ENCODE measurements at places on chromosomes 16 and 17. TPM values are rescaled to one million over a fixed set of nuclear protein-coding genes. Genes with fewer than 3 reads are reported as not detected.

CNTD1 gene
- not detected for total RNA-seq

SEPTIN1 gene
- total RNA-seq: 1.5 TPM

- no peak for DNase-seq
These were observed 30.6 kb downstream of the DNAH9 start for GRCh38 chr17:11628831-11629230.

GRCh38 chr17:80385046-80385445, 29.9 kb upstream of the ENDOV start:
- no peak for DNase-seq

GRCh38 chr16:17305694-17306093, 165.1 kb downstream of the XYLT1 start:
- no peak for DNase-seq

DNA sequence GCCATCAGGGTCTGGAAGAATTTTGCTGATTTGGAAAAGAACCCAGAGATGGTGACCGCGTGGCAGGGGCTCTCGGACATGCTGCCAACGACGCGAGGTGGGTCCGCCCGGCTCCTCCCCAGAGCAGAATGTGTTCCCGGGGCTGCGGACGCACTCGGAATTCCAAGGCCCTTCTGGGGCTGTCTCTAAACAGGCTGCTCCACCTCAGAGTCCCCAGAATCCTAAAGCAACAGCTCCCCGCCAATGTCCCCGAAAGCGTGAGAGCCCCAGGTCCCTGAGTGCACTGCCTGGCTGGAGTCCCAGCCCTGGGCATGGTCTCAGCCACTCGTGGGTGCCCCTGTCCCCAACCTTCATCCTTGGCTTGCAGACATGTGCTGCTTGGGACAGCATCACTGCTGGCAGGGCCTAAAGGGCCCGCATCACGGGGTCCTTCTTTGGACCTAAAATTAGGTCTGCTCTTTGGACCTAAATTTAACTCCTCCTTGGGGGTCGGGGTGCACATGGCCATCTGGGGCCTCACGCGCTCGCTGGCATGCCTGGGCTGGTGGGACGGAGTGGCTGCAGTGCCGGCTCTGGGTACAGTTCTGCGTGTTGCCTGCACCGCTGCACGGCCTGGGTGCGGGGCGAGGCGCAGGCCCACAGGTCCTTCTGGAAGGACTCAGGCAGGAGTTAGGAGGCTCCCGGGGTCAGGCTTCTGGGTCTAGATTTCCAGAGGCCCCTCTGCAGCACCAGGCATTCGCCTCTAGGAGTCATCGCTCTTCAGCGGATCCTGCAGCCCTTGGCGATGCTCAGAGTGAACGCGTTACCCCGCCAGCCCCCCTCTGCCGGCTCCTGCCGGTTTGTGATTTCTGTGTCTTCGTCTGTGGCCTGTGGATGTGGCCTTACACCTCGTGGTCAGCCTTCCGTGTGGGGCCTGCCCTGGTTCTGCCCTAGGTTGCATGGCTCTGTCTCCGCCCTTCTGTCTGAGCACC, 41.9 kb upstream of the CHMP6 start:
- no peak for DNase-seq

- no peak for DNase-seq
These were observed 7.6 kb upstream of the PKMYT1 start for GRCh38 chr16:2987833-2988232.

DNA sequence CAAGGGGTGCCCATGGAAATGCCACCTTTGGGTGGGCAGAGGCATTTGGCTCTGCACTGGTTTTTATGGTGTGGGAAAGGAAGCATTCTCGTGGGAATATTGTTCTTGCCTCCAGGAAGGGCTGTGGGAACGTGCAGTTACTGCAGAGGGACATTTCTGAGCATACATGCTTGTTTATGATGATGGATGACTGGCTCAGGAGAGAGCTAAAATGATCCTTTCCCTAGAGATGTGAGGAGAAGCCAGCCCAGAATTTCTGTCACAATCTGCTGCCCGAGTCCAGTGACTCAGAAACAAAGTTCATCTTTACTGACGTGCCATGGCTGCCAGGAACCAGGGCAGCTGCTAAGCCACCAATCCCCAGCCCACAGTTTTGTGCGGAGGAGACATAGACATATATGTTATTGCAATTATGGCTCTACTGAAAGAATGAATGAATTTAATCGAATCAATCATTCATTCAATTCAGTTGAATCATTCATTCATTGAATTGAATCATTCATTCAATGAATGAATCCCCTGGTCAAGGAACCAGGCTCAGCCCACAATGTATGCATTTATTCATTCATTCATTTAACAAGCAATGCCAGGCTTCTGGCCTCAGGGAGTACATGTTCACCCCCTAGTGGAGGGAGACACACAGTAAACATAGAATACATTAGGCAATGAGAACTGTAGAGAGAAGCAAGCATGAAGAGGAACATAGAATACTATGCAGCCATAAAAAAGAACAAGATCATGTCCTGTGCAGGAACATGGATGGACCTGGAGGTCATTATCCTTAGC, 414.4 kb upstream of the HSBP1 start:
- DNase-seq: no peak

GRCh38 chr17:74485841-74486240, 19.4 kb downstream of the CD300A start:
- DNase-seq: no peak

DNA sequence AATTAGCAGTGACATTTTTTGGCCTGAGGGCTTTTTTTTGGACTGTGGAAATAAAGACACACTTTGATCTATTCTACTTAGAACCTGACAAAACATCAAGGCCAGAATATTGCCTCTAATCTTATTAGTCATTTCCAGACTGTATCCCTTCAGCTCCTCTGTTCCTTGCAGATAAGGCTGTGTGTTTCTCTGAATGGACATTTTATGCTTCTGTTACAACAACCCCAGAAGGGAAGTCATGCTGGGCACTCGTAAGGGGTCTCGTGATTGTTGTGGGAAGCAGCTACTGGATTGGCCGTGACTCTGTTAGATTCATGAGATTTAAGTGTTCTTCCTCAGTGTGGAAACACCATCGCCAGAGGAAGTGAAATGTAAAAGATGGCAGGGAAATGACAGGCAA, 31.6 kb upstream of the HS3ST2 start:
- DNase-seq: no peak

TBC1D26 gene
- total RNA-seq: not detected

KCNAB3 gene
- total RNA-seq: 0.32 TPM

TBX6 gene
- 0.44 TPM for total RNA-seq

CCDC137 gene
- total RNA-seq: 5.1 TPM

DNA sequence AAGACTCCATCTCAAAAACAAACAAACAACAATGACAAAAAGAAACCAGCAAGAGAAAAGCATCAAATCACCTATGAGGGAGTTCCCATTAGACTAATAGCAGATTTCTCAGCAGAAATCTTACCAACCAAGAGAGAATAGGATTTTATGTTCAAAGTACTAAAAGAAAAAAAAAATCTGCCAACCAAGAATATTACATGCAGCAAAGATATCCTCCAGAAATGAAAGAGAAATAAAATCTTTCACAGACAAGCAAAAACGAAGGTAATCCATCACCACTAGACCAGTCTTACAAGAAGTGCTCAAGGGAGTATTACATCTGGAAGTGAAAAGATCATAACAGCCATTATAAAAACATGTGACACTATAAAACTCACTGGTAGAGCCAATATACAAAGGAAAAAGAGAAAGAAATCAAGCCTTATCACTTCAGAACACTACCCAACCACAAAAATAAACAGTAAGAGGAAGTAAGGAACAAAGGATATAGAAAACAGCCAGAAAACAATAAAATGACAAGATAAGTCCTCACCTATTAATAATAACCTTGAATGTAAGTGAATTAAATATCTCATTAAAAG, 66.3 kb downstream of the STX8 start:
- DNase-seq: no peak

DNA sequence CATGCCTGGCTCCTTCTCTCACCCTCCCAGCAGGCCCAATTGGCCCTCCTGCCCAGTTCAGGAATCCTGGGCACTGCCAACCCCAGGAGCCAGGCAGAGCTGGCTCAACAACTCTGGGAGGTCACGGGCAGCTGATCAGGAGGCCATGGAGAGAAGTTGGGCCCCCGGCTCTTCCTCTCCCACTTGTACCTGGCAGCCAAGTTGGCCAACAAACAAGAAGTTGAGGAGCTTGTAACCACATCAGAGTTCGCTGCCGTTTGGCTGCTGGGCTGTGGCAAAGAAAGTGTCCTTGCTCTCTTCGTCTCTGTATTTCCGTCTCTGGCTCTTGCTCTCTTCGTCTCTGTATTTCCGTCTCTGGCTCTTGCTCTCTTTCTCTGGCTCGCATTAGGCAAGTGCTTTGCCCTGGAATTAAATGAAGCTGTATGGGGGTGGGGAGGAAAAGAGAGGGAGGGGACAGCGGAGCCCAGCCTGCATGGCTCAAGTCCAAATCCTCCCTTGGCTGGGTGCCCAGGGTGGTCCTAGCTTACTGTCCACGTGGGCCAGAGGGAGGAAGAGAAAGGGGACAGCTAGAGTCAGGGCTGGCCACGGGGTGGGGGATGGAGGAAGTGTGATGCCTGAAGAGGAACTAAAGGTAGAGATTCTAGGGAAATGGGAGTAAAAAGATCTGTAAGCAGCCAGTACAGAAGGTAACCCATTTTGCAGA, 7.8 kb upstream of the TMEM132E start:
- DNase-seq: no peak

CCR7 gene
- not detected for total RNA-seq

ICAM2 gene
- total RNA-seq: 26.6 TPM

- no peak for DNase-seq
These were observed 31.5 kb downstream of the SALL1 start for GRCh38 chr16:51119556-51119955.

DNA sequence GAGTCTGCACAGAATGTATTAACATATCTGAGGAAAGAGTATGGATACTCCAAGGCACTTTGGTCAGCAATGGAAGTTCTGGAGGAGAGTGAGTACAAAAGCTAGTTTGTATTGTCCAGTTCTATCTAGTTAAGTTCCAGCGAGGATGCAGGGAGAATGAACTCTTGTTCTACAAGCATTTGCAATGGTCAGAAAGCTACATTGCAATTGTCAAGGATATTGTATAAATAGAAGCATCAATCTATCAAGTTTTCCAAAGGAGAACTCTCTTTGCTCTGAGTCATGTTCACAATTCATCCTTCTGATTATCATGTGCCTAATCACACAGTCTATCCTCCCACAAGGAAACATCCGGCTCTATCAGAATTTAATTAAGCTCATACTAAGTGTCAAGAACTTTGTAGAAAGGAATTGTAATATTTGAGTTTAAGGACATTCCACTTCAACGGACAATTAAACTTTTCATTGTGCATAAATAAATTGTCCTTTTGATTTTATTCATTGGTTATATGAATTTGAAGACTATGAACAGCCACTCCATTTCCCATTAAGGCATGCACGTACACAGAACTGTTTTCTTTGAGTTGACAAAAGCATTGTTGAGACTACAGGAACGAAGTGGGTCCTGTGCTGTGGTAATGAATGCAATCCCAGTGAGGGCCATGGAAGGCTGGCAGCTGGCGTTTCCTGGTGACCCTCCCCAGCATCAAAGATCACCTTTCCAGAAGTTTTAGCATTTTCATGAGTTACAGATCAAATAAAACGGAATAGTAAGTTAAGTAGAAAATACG, 973.5 kb upstream of the GOT2 start:
- DNase-seq: no peak

- DNase-seq: no peak
These were observed 53.2 kb downstream of the MSI2 start for GRCh38 chr17:57309479-57309878.

- DNase-seq: no peak
These were observed 35.1 kb downstream of the TLE7 start for GRCh38 chr16:71406724-71407123.

TMEM88 gene
- total RNA-seq: 20.8 TPM

GRCh38 chr16:48194828-48195556, 39.2 kb upstream of the ABCC12 start:
- no peak for DNase-seq

DNA sequence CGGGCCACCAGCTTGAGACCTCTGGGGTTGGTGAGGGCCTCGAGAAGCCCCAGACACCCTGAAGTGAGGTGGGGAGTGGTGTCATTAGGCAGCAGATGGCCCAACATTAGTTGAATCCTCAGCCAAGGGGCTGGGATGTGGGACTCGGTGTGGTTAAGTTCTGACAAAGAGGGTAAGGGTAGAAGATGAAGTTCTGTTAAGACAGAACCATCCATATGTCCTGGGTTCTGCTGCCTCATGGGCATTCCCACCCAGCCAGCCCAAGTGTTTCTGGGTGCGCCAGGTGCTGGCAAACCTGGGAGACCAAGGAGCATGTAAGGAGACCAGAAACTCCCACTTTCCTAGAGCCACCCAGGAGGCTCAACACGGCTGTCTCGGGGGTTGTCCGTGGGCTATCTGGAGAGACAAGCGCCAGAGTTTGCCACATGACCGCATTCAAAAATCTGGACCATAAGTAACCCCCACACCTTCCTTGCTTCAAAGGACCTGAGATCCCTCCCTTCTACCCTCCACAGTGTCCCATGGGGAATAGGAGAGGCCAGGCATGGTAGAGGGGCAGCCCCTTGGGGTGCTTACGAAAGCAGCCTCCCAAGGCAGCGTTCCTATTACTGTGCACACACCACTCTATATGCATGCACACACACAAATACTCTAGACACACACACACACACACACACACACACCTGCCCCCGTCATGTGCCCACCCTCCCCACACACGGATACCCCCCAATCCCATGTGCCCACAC, 128.7 kb downstream of the C16orf78 start:
- no peak for DNase-seq

TRIM16 gene
- 14.8 TPM for total RNA-seq

DNA sequence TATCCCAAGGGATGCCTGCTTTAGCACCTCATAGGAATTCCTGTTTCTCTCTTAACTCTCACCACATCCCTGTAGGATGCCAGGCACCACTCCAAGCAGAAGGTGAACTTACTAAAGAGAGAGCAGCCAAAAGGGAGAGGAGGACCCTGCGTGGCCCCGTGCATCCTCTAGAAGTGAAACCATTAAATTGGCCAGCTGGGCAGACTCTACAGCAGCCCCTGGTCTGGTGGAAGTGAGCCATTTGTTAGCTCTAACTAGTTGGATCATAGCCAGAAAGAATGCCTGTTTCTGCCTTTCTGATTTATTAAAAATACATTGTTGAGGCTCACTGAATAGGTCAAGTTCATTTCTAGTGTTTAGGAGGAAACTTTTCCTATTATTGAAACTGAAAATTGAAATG, 22.3 kb downstream of the TMEM11 start:
- no peak for DNase-seq

DNA sequence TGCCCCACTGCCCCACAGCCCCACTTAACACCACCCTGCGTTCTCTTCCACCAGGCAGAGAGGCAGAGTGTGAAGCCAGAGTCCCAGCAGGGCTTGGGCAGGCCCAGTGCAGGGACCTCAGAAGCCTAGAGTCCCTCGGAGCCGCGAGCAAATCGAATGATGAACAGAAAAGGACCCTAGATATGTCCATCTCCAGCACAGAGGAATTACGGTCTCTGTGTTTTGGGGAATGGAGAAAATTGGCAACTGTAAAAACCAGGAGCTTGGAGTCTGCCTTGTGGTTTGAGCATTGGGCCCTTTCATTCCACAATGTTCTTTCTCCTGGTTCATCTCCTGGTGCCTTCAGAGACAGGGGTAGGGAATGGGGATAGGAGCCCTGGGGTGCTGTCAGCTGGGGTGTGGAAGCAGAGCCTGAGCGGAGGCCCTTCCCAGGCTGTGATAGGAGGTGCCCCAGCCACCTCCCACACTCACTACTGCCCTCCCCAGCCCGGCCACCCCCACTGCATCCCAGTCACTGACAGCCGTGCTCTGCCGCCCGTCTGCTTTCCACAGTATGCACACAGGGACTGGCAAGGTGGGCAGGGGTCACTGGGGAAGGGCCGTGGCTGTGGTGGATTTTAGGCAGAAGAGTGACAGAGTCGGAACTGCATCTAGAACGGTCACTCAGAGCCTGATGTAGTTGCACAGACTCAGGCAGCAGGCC, 26.7 kb downstream of the TBX4 start:
- DNase-seq: no peak

All from heart right ventricle (tissue), 16 donors.